Activated CD4-positive, CD25-positive, alpha-beta regulatory T cell treated with anti-CD3 and anti-CD28 coated beads, Interleukin-2, amount 50 U/mL, for 16 hours (primary cell): ENCODE measurements at places on chromosomes 6 and 20.

DNA sequence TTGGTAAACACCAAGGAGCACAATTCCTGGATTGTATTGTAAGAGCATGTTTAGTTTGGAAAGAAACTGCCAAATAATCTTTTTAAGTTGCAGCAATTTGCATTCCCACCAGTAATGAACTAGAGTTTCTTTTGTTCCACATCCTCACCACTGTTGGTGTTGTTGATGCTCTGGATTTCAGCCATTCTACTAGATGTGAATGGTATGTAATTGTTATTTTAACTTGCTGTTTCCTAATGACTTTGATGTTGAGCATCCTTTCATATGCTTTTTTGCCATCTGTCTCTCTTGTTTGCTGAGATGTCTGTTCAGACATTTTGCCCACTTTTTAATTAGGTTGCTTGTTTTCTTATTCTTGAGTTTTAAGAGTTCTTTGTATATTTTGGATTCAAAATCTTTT is 1654.1 kb downstream of the GRIK2 start:
- DNase-seq = no peak

DNA sequence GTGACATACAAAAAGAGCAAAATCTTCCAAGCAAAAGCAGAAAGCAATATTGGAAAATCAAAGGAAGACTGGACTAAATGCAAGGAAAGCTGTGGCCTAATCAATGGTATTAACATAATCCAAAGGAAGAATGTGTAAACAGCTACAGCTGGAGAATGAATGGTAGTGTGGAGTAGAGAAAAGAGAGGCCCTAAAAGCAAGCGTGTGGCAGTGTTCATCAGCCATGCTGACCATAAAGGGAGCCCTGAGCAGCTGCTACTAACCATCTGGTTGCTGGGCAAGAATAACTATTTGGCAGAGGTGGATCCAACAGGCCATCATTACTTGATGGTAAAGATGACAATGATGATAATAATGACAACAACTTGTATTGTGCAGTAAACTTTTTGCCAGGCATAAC is 148.5 kb upstream of the BEND6 start:
- DNase-seq = no peak

GRCh38 chr6:49979584-49979983 is 10.2 kb upstream of the DEFB113 start:
- DNase-seq = no peak

GRCh38 chr20:63748070-63748933 is 8.7 kb downstream of the SLC2A4RG start:
- DNase-seq = no peak

- no peak for DNase-seq
Measured at GRCh38 chr6:4682431-4683097, 93.6 kb upstream of the CDYL start.

DNA sequence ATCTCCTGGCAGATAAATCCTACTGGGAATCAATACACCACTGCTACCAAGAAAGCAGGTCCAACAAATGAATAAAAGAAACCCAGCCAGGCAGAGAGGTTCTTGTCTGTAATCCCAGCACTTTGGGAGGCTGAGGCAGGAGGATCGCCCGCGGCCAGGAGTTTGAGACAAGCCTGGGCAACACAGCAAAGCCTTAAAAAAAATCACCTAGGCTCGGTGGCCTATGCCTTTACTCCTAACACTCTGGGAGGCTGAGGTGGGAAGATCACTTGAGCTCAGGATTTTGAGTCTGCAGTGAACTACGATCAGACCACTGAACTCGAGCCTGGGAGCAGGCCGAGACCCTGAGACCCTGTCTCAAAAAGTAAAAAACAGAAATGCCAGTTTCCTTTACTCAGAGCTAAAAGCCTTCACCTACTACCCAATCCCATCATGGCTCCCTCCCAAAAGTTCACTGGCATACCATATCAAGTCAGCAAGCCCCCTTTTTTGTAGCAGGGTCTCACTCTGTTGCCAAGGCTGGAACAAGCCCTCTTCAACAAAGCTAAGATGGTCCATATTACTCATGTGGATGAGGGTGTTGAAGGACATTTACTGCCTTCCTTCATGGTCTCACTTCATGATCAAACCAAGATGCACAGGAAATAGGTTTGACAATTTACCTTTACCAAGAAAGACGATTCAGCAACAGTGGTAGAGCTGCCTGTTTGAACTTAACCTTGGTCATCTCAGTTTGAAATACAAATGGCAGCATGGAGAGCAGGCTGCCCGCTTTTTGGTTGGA is 5.3 kb downstream of the SNX5 start:
- no peak for DNase-seq

DNA sequence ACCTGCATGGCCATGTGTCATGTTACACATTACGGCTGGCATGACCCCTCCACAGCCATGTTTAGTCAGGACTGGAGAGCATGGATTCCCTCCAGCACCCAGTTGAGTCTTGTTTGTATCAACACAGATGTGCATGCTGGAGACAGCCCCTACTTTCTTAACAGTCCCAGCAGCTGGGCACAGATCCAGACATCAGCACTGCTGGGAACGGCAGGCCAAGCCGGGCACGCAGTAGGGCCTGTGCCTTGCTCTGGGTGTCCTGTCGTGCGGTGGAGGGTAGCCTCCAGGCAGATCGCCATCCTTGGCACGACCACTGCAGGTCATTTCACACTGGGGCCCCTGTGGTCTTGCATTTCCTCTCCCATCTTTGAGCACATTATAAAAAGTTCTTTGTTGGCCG is 381.4 kb downstream of the SMOC2 start:
- no peak for DNase-seq

- DNase-seq = no peak
Measured at GRCh38 chr6:35673755-35674154, 15.0 kb downstream of the FKBP5 start.
